Stimulated activated CD8-positive, alpha-beta memory T cell treated with anti-CD3 and anti-CD28 coated beads, Interleukin-15, amount 100 ng/mL, for 24 hours (primary cell): ENCODE measurements at places on chromosomes 2 and 18.

DNA sequence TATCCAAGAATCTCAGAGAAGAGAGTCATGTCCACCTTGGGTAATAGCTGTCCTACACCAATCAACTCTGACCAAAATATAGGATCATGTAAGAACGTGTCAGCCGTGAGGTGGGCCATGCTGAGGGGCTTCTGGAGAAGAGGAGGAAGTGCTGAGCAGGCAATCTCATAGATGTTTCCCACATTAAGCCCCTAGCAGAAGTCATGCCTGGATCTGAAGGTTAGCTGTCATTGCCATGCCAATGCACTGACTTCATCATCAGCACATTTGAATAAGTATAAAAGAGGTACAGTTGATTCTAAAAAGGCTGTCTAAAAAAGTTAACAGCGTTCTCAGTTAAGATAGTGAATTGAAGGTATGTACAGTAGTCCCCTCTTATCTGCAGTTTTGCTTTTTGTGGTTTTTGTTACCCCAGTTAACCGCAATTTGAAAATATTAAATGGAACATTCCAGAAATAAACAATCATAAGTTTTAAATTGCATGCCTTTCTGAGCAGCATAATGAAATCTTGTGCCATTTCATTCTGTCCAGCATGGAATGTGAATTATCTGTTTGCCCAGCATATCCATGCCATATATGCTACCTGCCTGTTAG lies 67.2 kb upstream of the TMEM17 start:
- no peak for DNase-seq

- no peak for DNase-seq
Observed at GRCh38 chr18:4311136-4311535, 144.0 kb downstream of the DLGAP1 start.

- DNase-seq, result no peak
Observed at GRCh38 chr2:152407204-152407721, 72.3 kb downstream of the FMNL2 start.

GRCh38 chr2:144374163-144374661 lies 145.7 kb downstream of the ZEB2 start:
- DNase-seq, result no peak

DNA sequence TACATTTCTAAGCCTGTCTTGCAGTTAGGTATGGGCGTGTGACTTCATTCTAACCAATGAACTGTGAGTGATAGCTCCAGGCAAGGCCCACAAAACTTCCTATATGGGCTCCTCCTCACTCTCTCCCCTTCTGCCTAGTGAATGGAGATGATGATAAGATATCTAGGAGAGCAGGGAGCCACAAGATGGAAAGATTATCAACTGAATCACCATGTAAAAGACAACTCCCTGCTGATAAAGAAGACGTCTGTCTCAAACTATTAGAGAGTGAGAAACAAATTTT lies 237.1 kb downstream of the GPD2 start:
- no peak for DNase-seq

- peak; percentile 41 for DNase-seq
Observed at GRCh38 chr2:45651415-45652089, at the start of gene PRKCE. Gene PRKCE (plus strand): TSS chr2:45651675.

DNA sequence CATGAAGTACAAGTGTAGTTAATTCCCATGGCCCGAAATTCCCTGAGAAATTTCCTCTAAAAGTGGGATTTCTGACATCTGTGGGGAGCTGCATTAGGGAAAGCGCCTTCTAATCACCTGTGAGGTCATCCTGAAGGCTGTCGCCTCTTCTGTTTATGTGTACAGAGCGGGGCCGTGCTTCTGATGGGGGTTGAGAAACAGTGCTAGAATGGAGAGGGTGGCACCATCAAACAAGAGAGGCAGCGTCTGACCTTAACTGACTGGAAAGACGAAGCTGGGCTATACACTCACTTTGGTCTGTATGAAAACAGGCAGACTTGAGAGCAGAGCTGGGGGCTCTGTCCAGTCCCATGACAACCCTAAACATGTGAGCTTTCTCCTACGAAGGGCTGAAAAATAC lies 44.2 kb upstream of the DNMT3A start:
- DNase-seq, result no peak

DNA sequence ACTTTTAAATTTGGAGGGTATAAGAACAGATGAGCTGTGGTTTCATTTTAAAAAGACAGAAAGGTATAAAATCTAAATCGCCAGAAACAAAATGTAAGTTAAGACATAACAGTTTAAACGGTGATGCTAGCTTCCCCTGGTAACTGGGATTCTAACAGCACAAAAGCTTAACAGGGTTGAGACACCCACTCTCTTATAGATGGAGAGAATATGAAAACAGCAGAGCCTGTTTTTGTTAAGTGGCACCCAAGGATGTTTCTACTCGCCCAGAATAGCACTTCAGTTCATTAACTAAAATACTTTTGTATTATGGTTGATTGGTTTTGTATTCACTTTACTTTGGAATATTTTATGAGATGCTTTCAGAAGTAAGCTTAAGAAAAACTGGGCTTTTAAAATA lies 151.9 kb upstream of the RND3 start:
- no peak for DNase-seq

- no peak for DNase-seq
Observed at GRCh38 chr2:175318542-175318941, 137.0 kb upstream of the ATP5MC3 start.

GRCh38 chr2:108579623-108580022 lies 45.4 kb downstream of the LIMS1 start:
- DNase-seq, result no peak

- DNase-seq, result no peak
Observed at GRCh38 chr2:109134741-109135358, 5.8 kb downstream of the SH3RF3 start.

GRCh38 chr2:45260946-45261345 lies 251.7 kb upstream of the SIX2 start:
- DNase-seq, result no peak

DNA sequence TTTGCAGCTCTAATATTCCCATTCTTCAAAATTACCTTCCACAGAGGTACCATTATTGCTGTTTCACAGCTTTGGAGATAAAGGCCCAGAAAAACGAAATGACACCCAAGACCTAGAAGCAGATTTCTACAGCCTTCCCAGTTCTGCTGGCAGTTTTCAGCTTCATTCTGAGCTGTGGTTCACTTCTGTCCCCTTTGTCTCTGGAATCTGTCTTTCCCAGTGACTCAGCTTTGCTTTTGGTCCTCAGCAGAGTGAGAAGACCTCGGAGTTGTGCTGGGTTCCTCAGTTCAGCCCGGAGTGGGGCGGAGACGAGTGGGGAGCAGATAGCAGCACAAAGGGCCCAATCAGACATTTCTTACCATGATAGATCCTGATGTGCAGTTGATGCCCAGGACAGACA lies 180.7 kb upstream of the CXCR4 start:
- no peak for DNase-seq

GRCh38 chr2:188892636-188893035 lies 81.5 kb upstream of the COL3A1 start:
- no peak for DNase-seq

- no peak for DNase-seq
Observed at GRCh38 chr2:181371782-181372645, 85.2 kb upstream of the ITGA4 start.

- DNase-seq, result no peak
Observed at GRCh38 chr2:207219081-207219630, 53.4 kb upstream of the KLF7 start.

DNA sequence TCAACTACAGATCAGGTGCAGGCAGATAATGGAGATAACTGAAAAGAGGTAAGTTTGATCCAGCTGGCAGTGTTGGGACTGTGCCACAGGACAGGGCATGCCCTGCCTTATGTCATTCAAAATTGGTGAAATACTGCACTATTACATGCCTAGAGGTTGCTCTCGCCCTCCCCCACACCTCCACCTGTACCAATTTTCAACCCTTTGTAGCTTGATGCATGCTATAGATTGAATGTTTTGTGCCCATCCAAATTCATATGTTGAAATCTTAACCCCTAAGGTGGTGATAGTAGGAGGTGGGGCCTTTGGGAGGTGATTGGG lies 72.1 kb upstream of the LYPD6B start:
- no peak for DNase-seq

- no peak for DNase-seq
Observed at GRCh38 chr18:11857177-11857887, 6.1 kb downstream of the CHMP1B start.

- DNase-seq, result no peak
Observed at GRCh38 chr18:64679121-64679520, 530.2 kb upstream of the LINC00305 start.
